ENCODE measurements at places on chromosomes 2 and 18.

DNA sequence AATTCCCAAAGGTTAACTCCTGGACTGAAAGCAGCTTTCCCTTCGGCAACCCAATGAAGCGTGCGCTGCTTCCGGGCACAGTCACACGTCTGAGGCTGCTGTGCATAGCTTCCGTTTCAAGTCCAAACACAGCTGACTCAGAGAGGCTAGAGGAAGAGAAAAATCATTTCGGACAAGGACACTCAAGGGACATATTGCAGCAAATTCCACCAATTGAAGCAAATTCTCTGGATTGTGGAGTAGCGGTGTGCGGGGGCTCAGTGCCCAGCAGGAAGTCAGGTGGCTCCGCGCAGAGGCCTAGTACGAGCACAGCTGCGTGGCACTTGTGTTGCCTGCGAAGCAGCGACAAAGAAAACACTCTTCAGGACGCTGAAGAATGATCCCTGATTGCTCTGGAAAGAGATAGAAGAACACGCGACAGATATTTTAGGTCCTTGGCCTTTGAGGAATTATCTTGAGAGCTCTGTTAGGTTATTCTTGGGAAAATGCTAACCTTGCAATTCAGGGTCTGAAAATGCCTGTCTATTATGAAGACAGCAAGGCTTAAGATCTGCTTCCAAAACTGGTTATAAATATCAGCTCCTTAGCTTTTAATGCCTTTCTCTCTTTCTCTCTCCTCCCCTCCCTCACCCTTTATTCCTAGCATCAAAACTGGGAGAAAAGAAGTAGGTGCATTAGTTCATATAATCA is 352.6 kb upstream of the DLGAP1 start:
- DNase-seq, result no peak

DNA sequence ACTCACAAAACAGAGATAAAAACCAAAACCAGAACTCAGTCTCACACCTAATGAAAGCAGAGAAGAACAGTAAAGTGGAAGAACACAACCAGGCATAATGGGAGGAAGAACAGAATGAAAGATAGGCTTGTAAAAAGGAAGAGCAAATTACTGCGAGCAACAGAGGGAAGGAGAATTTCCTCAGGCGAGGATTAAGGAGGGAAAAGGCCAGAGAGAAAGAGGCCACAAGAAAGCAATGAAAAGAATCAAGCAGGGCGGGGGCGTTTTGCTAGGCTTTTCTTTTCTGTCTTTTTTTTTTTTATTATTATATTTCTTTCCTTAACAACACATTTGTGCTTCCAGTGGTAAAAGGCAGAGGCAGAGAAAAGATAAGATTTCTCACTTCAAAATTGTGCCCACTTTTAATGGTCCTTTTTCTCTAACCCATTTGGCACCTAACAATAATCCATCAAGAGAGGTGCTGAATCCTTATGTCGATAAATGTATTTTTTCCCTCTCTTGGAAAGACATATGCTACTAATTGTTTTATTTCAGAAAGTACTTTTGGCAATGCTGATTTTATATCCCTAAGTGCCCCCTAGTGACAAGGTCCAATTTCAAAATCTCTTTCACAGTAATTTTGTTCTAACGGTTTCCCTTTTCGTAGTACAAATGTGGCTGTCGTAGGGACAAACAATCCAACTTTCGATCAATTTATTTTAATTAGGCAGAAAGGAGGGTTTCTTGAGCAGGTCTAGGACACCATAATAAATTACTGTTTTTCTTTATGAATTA is 138.7 kb upstream of the AQP4 start:
- no peak for DNase-seq

DNA sequence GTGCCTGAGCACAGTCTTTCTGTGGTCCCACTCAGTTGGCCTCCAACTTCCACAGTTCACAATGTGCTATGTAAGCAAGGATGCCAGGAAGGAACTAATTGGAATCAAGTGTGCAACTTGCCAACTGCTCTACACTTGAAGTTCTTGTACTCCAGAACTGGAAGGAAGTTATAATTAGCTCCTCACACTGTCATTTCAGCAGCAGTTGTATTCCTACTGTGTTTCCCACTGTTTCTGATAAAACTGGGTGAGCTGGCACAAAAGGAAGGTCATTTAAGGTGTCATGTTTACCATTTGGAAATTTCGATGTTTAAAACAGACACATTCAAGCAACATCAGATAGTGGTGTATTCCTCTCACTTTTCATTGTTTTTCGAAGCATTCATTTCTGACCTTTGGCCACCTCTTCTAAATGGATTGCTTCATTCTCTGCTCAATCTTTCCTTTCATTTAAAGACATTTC is 84.2 kb downstream of the ANTXR1 start:
- DNase-seq, result no peak

- no peak for DNase-seq
These were observed 28.9 kb upstream of the HDAC4 start for GRCh38 chr2:239429473-239430350.

GRCh38 chr2:150888337-150888736 is 373.3 kb downstream of the RBM43 start:
- no peak for DNase-seq

DNA sequence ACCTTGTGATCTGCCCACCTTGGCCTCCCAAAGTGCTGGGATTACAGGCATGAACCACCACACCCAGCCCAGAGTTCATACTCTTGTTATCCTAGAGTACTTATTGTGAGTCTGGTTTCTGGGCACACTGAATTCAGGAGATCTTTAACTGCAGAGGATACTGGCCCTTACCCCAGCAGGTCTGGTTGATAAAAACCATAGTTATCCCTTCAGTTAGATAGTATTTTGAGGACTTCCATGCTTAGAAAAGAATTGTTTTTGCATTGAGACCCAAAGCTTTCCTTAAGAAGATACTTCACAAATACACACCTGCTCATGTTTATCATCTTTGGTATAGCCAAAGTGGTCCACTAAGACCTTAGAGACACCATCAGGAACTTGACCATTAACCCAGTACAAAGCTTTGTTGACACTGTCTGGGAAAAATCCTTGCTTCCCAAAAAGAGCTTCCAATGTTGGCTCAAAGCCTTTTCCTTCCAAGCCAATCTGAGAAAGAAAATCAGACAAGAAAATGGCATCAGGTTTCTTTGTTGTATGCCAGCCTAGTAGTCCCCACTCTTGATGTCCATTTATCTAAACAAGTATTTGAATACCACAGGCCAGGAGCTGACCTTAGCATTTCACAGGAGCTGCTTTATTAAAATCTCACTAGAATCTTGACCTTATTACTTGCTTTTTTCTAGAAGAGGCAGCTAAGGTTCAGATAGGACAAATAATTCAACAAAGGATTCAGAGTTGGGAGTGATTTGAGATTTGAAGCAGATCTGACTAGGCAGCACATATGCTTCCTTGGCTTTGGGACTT is 17.2 kb downstream of the APOB start:
- no peak for DNase-seq

All from activated CD4-positive, alpha-beta T cell treated with anti-CD3 and anti-CD28 coated beads, Interleukin-2, amount 50 U/mL, for 24 hours (primary cell).